Activated CD8-positive, alpha-beta memory T cell treated with anti-CD3 and anti-CD28 coated beads for 1 hour (primary cell): ENCODE measurements at places on chromosomes 5 and 9.

DNA sequence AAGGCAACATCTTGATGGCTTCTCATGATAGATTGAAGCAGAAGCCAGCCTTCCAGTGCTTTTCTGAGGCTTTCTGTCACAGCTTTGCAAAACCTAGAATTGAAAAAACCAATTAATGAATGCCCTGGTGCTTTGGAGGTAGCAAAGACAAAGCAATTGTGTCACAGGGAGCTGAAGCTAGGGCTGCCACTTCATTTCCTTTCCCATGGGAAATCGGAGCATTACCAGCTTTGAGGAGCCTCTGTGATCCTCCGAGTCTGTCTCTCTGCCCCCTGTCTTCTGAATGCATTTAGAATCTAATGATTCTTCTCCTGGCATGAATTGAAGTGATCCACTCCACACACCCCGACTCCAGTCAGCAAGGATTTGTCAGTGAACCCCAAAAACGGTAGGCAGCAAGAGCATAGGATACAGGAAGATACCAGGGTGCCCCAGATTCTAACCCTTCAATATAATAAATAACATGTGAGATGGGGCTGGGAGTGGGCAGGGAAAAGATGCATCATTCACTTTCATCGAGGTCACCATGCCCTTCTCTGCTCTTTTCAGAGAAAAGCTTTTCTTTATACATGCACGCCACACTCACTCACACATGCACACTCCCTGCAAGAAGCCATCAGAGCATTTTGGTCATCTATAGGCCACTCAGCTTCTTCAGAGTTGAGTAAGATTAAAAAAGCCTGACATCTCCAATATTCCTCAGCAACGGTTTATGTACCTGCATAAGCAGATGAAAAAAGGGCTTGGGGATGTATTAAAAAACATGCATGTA, 247.7 kb upstream of the ZNF462 start:
- DNase-seq, result no peak

DNA sequence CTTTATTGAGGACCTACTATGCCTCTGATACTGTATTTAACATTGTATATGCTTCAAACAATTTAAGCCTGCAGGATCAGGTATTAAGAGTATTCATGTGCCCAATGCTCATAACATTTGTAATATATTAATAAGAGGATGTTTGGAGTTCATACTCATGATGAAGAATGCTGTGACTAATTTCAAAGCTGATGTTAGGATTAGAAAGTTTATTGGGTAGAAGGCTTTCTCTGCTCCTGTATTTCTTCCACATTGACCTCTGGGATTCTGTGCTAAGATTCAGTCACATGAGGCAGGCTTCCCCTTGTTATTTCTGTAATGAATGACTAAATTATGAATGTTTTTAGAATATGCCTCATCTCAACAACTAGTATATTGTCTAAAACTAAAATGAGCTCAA, 456.4 kb downstream of the NFIB start:
- DNase-seq, result no peak

GRCh38 chr5:55592388-55593114, 57.8 kb upstream of the PLPP1 start:
- no peak for DNase-seq

- no peak for DNase-seq
Measured at GRCh38 chr9:98765256-98765655, 31.1 kb downstream of the ANKS6 start.

GRCh38 chr5:149424371-149425315, 45.6 kb upstream of the IL17B start:
- DNase-seq, result no peak

GRCh38 chr5:132771503-132771998, 5.5 kb downstream of the SEPTIN8 start:
- no peak for DNase-seq

GRCh38 chr9:127380479-127380878, 16.5 kb upstream of the SLC2A8 start:
- DNase-seq, result no peak

DNA sequence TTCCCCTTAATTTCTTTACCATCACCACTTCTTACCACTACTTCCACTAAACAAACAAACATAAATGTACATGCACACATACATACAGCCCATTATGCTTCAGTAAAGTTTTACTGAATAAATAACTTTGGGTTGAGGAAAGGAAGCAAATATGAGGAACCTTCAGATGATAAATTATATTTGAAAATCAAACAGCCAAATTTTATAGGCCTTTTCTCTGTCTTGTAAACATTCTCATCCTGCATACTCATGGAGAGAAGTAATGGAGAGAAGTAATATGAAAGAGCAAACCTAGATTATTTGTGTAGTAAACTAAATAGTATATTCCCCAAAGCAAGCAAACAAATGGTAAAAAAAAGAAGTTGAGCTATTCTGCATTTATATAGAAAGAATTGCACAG, 658.3 kb upstream of the RORB start:
- no peak for DNase-seq

DNA sequence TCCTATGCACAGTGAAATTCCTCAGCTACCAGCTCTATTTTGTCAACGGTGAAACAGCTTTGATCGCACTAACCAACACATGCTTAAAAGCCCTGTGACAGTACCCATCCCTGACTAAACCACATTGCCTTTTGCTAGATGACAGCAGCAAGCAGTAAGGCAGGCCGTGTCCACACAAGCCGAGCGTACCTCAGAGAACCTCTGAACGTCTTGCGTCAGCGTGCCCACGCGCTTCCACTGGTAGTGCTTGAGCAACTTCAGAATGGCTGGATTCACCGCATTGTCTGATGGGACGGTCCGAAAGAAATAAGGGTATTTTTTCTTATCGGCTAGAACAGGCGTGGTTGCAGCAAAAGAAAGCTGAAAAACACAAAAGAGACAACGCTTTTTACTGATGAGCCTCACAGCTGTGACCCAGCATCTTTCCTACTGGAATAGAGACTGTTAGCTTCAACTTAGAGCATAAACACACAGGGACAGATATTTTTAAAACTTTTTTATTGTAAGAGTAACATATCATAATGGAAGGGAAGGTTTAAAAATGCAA, 167.0 kb downstream of the GABBR2 start:
- no peak for DNase-seq

- no peak for DNase-seq
Measured at GRCh38 chr5:163434401-163434866, 3.0 kb upstream of the CCNG1 start.

DNA sequence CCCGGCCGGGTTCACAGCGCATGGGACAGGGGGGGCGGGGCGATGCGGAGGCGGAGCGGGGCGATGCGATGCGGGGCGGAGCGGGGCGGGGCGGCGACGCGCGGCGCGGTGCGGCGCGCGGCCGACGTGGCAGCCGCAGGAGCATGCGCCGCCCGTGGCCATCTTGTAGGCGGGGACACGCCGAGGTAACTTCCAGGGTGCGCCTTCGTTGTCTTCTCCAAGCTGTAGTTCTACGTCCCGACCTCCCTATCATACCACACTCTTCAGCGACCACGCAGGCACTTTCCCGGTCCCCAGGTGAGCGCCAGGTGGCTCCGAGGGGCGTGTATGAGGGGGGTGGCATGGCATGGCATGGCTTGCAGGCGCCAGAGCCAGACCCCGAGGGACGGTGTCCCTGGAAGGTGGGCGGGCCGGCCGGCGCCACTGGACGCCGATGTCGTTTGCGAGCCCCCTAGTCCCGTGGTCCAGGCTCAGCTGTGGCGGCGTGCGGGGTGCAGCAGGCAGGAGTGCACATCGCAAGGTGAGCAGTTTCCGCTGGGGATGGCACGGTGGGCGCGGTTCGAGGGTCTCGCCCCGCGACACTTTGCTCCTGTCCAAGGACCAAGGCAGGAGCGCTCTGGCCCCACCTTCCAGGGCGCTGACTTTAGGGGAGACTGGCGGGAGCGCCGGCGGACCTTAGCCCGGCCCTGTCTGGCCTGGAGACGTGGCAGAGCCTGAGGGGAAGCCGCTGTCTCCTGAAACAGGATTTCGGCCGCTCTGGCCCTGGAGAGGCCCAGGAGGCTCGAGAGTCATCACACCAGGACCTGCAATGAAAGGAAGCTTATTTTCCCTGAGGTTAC, at the start of gene PRRC1:
PRRC1 (plus strand) TSS at position 161 of the 839 bp plus-strand sequence. CDS start 5,840 bp downstream, outside the sequence.
- DNase-seq, result peak; percentile 68

- no peak for DNase-seq
Measured at GRCh38 chr5:76808141-76808691, 10.6 kb upstream of the F2RL1 start.

GRCh38 chr5:36689225-36689624, 82.8 kb downstream of the SLC1A3 start:
- no peak for DNase-seq

- no peak for DNase-seq
Measured at GRCh38 chr5:174558190-174558589, 166.2 kb upstream of the MSX2 start.

DNA sequence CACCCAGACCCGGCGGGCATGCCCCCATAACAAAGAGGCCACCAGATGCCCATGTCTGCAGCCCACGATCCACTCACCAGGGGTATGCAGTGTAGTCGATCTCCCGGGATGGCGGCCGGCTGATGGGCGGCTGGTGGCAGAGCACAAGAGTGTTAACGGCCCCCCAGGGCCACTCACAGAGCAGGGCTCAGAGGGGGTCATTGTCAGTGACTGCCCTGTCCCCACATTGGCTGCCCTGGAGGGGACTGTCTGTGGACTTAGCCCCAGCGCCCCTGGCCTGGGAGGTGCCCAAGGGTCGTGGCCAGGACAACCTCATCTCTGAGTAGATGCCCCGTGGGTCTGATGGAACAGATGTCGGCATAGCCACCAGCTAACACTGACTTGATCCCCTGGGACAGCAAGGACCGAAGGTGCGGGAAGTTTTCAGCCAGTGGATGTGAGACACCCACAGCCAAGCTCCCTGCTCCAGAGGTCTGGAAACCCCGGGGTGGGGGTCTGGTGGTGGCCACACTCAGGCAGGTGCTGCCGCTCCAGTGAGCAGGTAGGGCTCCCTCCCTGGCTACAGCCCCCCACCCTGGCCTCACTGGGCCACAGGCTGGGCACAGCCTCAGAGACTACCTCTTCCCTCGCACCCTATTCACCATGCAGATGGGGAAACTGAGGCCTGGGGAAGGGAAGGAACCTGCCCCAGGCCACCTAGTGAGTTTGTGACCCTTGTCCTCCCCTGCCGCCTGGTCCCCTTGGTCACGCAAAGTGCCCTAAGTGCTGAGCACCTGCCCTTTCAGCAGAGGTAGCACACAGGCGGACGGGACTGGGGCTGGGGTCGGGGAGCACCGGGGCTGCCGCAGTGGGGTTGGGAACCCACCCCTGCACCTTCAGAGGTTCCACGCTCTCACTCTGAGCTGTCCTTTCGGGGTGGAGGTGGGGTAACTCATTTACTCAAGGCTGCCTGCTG, 38.1 kb upstream of the SARDH start:
- no peak for DNase-seq

- no peak for DNase-seq
Measured at GRCh38 chr5:73282383-73282782, 109.4 kb downstream of the TMEM174 start.
